ENCODE measurements at places on chromosomes 2 and 18.

DNA sequence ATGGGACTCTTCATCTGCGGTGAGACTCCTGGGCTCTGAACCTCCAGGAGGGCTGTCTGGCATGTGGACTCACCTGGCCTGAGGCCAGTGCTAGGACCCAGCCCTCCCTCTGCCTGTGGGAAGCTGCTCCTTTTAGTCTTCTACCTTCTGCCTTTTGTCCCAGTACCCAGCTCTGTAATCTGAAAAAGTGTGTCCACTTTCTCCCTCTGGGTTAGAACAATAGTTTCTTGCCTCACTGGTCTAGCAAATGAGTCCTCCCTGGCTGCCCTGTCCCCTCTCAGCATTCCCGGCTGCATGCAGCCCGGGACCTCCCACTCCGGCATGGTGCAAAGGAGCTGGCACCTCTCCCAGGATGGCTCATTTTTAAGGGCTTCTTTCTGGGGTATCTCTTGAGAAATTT is 25.9 kb downstream of the GKN2 start:
- DNase-seq: no peak

GRCh38 chr2:42101206-42102023 is 53.6 kb downstream of the PKDCC start:
- no peak for DNase-seq

DNA sequence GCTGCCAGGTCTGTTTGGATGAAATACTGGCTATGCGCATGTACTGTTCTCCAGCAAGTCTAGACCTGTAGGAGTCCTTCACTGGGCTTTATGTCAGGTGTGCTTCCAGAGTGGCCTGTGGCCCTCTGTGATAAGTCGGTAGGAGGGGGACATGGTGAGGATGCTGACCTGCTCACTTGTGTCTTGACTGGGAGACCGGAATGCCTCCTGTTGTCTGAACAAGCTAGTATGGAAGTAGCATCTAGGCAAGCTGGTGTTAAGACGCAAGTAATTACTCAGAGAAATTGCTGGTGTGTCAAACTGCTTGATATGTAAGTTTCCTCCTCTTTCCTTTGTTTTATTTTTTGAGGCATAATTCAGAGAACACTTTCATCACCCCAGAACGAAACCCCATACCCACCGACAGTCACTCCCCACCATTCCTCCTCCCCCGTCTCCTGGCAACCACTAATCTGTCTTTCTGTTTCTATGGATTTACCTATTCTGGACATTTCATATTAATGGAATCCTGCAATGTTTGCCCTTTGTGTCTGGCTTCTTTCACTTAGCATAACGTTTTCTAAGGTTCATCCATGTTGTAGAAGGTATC is 76.4 kb downstream of the TMEM247 start:
- no peak for DNase-seq

GRCh38 chr2:9993488-9994165 is 42.1 kb downstream of the GRHL1 start:
- DNase-seq: no peak

DNA sequence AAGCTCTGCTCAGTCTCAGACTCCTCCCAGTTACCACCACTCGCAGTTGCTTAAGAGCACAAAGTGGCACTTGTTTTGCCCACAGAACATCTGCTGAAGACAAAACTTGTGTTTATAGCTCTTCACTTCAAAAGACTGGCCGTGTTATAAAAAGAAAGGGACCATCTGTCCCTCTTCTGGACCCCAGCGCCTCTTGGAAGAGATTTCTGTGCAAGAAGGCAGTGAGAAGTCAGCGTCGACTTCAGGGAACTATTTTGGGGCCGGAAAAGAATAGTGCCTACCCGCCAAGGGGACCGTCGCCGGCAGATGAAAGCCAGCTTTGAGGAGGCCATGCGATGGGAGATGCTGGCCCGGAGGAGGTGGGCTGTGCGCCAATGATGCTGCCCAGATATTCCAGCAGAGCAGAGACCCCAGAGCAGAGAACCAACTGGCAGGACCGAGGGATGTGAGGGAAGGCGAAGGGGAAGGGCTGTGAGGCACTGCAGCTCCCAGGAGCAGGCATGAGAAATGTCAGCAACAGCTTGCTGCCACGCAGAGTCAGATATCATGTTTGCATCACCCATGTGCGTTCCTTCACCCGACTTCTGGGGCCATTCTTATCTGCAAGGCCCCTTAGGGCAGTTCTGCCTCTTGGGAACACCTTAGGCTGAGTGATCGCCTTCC is 270.9 kb downstream of the ATAD2B start:
- no peak for DNase-seq

DNA sequence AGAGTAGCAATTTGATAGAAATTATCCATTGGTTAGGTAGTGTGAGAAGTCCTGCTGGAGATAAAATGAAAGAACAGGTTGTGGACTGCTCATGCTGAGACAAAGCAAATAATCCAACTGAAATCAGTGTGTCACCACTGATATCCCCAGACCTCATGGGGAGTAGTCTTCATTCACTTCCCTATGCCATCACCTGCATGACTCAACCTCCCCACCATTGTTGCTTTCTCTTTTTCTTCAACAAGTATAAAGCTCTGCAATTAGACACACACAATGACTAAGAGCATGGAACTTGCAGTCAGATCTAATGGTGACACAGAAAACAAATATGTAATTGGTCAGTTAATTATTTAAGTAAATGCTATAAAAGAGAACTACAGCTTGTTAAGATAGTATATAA is 475.3 kb downstream of the RIT2 start:
- DNase-seq: no peak

DNA sequence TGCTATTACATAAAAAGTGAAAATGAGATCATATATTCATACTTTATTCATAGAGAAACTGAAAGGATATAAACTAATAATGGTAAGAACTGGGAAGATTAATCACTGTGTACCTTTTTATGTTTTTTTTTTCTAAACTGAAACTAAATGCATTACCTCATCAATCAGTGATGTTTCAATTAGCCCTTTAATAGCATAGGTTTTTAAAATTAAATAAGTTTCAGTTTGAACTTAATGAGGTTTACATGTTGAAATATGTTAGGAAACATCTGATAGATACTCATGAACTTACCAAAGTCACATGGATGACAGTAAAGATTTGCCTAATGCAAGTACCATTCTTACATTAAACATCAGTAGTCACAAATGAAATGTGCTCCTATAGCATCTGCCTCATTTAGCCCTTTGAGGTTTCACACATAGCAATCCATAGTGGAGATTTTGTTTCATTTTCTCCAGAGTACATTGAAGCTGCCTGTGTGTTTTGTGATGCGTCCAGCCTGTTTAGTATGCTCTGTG is 8.9 kb downstream of the MAPRE2 start:
- no peak for DNase-seq

GRCh38 chr2:8545695-8546611 is 135.9 kb upstream of the ID2 start:
- no peak for DNase-seq

GRCh38 chr2:110816404-110817365 is 84.3 kb downstream of the ACOXL start:
- DNase-seq: no peak

GRCh38 chr2:241295326-241296095 is 20.0 kb downstream of the HDLBP start:
- DNase-seq: no peak

GRCh38 chr2:44529448-44529847 is 167.7 kb downstream of the CAMKMT start:
- no peak for DNase-seq

- no peak for DNase-seq
Measured at GRCh38 chr2:1756456-1756855, 12.1 kb upstream of the PXDN start.

- DNase-seq: no peak
Measured at GRCh38 chr2:61938511-61938910, 33.0 kb downstream of the COMMD1 start.

GRCh38 chr2:232343821-232344220 is 34.7 kb upstream of the ALPP start:
- DNase-seq: no peak

- no peak for DNase-seq
Measured at GRCh38 chr2:5064687-5065086, 627.5 kb upstream of the SOX11 start.

DNA sequence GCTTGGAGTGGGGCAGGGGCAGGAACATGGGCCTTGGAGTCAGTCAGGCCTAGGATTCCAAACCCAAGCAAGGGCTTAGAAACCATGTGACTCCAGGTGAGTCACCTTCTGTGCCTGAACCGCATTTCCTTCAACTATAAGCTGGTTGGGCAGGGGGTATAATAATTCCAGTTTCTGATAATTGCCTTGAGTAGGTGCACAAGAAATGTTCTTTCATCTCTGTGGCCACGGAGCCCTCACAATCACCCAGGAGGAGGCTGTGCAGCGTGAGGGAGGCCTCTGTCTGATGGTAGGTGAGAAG is 112.1 kb upstream of the HAAO start:
- DNase-seq: no peak

GRCh38 chr18:44835703-44836102 is 155.0 kb downstream of the SETBP1 start:
- DNase-seq: no peak

DNA sequence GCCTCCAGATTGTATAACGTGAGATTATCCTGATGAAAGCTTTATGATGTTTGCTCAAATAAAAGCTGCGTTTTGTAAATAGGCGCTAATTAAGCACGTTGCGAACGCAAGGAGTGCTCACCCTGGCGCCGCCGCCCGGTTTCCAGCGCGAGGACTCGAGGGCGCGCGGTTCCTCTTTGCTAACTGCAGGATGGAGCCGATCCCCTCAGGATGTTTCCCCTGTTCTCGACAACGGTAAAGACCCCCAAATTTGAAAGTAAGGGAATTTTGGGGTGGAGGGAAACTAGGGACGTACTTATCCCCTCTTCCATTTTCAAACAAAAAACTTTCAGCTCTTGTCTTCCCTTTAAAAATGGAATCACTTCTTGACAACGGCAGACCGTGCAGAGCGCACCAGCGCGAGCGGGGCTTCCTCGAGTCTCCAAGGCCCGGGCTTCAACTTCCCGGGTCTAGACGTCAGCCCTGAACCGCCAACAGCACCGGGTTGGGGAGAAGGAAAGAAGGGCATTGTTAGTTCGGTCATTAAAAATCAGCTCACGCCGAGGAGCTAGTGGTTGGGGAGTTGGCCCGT is 1.1 kb upstream of the GBX2 start:
- no peak for DNase-seq

- no peak for DNase-seq
Measured at GRCh38 chr2:12295856-12296519, 420.7 kb upstream of the TRIB2 start.

DNA sequence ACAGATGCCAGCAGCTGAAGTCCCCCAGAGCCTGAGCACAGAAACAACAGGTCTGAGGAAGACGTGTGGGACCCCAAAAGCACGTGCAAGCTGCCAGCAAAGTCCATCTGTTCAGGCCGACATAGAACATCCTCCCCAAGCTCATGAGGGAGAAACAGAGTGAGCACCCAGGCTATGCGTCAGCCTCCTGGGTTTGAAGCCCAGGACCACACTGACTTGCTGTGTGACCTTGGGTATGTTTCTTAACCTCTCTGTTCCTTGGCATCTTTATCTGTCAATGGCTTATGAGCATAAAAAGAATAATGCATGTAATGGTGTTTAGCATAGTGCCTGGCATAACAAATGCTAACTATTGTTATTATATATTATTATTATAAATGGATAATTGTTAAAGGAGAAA is 40.3 kb downstream of the COL4A4 start:
- DNase-seq: no peak

DNA sequence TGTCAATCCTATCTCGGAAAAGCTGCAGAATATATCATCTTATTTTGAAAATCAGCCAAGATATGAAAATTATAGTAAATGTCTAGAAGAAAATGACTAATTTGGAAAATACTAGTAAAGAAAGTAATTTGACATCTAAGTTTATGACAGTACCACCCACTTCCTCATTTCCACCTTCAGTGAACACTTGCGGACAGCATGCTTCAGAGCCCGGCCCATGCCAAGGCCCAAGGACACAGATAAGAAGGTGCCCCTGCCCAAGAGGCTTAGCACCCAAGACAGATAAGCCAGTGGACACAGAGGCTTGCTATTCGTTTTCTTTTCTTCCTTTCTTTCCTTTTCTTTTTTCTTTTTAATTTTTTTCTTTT is 4.8 kb upstream of the KCNG2 start:
- no peak for DNase-seq

GRCh38 chr18:25351777-25352628 is at the start of gene ZNF521:
Gene ZNF521, minus strand, starts transcription at chr18:25352166. Its CDS starts 1,220 bp downstream, at chr18:25350946.
- DNase-seq: peak; percentile 95

DNA sequence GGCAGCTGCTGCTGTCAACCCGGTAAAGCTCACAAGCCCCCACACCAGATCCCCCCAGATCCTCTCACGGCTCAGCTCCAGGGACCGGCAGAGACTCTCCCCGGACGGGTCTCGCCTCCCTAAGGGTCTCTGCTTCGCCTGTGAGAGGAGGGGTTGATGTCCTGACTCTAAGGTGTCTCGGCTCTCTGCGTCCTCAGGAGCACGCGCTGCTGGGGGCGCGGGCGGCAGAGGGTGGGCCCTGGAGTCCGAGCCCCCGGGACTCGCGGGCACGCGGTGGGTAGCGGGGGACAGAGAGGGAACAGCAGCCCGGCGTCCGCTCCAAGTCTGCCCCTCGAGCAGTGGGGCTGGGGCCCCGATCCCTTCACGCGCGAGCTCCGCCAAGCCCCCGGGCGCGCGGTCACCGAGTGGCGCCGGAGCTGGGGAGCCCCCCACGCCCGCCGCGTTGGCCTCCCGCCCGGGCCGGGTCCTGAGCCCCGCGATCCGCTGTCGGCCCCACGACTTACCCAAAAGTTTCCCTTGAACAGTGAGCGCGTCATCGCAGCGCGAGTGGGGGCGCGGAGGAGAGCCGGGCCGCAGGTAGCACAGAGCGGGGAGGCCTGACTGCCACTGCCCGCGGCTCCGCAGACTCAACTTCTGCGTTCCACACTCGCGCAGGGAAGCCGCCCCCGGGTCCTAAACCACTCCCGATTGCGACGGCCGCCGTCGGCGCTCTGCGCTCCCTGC is at the start of gene PSTPIP2:
PSTPIP2 (minus strand) TSS at position 608 of the 723 bp plus-strand sequence; CDS start at position 536, 72 bp downstream.
- no peak for DNase-seq

DNA sequence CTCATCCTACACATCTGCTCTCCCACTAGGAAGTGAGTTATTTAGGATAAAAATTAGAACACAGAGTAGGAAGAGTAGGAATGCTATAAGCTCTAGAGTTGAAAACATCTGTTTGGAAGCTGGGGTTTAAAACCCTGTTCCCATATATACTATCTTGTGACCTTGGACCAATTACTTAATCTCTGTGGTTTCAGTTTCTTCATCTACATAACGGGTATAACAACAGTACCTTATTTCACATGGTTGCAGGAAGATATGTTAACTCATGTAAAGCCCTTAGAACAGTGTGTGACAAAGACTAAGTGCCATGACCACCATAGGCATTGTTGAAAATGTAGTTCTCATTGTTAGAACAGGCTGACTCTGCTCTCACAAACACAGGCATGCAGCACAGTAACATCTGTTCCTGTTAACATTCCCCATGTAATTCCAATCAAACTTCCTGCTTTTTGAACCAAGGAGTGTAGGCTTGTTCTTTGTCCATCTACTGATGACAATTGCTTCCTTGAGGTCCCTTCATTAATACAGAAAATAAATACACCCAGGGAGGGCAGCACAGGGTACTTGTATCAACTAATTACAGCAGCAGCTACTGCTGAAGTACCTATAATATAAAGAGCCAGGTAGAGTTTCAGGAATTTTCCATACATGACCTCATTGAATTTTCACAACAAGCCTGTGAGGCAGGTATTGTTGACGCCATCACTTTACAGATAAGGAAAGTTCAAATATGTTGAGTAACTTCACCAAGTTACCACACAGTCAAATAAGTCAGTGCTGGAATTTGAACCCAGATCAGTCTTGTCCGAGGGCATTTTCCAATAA is 204.2 kb downstream of the L3MBTL4 start:
- DNase-seq: no peak
